Breast epithelium (tissue), 4 donors: ENCODE measurements at places on chromosomes 12 and 14. TPM values are rescaled to one million over a fixed set of nuclear protein-coding genes. Genes with fewer than 3 reads are reported as not detected.
A peak's percentile ranks its signal among the peaks of the same experiment; 100 is the strongest.

Gene CLEC2D
- total RNA-seq, result 10.9 TPM

Gene OSBPL8
- 89.1 TPM for total RNA-seq

DNA sequence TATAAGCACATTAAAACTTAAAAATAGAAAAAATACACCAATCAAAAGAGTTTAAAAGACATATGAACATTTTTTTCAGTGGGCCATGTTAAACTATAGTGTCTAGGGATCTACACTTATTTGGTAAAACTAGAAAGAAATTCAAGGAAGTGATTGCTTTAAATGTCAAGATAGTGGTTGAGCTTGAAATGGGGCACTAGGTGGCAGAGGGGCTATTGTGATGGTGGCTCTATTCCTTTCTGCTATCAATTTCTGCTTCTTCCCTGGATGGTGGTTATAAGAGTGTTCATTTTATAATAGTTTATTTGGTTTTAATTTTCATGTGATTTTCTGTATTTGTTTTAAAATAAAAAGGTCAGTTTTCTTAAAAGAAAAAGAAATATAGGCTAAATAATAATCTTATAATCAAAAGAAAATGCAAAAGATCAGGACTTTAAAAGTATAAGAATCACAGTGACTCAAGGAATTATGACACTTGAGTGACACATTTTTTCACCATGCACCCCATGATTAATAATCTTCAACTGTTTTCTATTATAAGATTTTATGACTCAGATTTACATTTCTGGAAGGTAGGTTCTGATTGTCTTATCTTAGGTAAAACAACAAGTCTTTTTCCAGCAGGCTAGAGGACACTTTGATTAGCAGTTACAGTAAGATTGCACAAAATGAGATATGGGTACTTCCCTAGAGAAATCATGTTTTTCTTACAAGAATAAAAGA is 137.5 kb downstream of the FSCB start:
- H3K4me3 ChIP-seq, result no peak overlapping the region
- no peak for DNase-seq
- H3K36me3 ChIP-seq, result no peaks in the 10 kb centered on the region
- no peaks in the 10 kb centered on the region for H3K27me3 ChIP-seq
- H3K27ac ChIP-seq, result no peak overlapping the region

GRCh38 chr14:52354242-52354641 is 40.1 kb downstream of the PTGER2 start:
- no peak overlapping the region for H3K27ac ChIP-seq
- DNase-seq, result no peak
- H3K27me3 ChIP-seq, result no peaks in the 10 kb centered on the region

DNA sequence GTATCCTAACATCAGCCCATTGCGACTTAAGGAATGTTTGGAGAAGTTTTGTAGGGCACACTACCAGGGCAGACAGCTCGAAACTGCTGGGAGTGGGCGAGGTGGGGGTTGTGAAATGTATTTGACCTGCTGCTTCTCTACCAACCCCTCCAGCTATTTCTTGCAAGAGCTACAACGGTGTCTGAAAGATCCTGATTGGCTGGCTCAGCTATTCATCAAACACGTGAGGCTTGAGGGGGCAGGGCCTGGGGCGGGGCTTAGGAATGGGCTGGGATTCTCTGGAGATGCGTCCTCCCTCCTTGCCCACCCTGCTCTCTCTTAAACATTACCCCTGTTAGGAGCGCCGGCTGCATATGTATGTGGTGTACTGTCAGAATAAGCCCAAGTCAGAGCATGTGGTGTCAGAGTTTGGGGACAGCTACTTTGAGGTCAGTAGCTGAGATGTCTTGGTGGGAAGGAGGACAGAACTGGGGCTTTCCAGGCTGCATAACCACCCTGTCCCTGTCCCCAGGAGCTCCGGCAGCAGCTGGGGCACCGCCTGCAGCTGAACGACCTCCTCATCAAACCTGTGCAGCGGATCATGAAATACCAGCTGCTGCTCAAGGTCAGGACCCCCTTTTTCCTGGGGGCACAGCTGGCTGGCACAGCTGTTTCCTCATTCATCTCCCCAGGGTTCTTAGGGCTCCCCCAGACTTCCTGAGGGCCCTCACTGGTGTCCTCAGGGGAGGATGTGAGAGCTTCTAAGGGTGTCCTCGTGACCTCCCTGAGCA is 3.1 kb downstream of the ARHGEF25 start:
- H3K4me3 ChIP-seq, result no peak overlapping the region
- no peaks in the 10 kb centered on the region for H3K36me3 ChIP-seq
- H3K27me3 ChIP-seq, result no peaks in the 10 kb centered on the region
- H3K4me1 ChIP-seq, result no peaks in the 10 kb centered on the region
- DNase-seq, result no peak

GRCh38 chr12:32399370-32400113 is at the start of gene FGD4:
TSS of gene FGD4 (plus strand) at chr12:32399558.
- H3K4me1 ChIP-seq, result no peaks in the 10 kb centered on the region
- peak within 1 kb of the TSS; percentile 90 for H3K27ac ChIP-seq
- DNase-seq, result peak; percentile 88
- H3K36me3 ChIP-seq, result no peaks in the 10 kb centered on the region

DNA sequence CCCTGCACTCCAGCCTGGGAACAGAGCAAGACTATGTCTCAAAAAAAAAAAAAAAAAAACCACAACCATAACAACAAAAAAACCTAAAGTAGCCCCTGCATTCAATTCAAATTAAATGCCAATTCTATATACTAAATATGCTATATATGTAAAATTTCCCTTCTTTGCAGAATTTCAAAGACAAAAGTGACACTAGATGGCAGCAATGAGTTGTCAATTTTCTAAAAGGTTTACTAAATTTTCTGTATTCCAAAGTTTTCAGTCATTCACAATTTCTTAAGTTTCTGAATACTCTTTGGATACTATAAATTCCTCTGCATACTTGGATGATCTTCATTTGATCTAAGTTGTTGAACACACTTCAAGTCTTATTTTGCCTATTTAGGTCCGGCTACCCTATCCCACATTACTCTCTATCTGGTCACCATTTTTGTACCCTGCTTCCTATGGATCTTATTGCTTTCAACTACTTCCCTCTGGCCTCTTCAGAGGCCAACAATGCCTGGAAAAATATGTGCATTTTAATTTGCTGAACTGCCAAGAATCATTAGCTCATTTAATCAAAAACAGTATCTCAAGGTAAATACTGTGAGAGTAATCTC is 27.9 kb downstream of the HNRNPC start:
- no peak for DNase-seq
- no peaks in the 10 kb centered on the region for H3K36me3 ChIP-seq
- H3K4me3 ChIP-seq, result no peak overlapping the region
- H3K27ac ChIP-seq, result no peak overlapping the region
- H3K27me3 ChIP-seq, result no peaks in the 10 kb centered on the region
